ENCODE measurements at places on chromosomes 5 and 9.

DNA sequence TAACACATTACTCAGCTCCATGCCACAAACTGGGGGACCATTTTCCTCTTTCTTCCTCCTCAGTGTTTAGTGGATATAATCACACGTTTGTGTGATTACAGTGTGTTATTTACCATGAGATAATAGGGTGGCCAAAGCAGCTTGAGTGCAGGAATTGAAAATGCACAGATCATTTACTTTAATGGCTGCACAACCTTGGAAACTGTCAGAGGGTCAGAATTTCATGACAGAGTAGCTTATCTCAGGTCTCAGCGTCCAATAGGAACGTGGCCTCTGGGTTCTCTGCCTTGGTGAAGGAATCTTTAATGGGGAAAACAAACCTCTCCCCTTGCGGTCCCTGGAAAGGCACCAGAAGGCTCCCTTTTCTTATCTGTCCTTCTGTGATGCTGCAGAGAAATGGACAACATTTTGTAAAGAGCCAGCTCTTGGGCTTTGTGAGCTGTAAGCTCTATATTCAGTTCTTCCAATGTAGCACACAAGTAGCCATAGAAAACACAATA is 87.4 kb upstream of the CD180 start:
- DNase-seq: no peak

DNA sequence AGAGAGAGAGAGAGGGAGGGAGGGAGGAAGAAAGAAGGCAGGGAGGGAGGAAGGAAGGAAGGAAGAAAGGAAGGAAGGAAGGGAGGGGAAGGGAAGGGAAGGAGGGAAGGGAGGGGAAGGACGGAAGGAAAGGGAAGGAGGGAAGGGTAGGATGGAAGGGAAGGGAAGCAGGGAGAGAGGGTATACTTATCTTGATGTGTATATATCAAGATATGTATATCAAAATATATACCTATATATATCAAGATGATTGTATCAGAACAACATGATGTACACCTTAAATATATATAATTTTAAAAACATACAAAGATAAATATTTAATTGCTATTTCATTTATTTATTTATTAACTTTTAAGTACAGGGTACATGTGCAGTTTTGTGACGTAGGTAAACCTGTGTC is 96.8 kb upstream of the ADAMTS16 start:
- DNase-seq: no peak

DNA sequence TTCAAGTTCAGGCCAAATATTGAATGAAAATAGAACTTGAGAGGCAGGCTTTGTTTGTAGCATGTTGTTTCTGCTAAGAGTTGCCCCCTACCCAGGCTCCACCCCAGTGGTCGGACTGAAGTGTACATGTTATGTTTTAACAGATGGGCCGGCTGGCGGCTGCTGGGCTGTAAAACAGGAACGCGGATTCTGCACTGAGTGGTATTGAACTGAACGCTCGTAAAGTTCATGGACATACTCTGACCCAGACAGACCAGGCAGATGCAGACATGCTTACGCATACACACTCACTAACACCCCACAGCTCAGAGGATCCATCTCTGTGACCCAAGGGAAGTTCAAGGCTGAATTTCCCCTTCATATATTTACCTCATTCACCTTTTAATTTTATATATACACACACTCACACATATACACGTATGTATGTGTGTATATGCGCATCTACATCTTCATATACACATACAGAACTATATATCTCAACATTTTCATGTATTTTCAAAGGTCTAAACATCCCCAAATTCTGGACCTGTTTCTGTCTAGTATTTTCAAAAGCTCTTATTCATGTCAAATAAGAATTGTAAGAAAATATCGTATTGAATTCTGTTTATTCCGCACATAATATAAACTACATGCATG is 1.4 kb downstream of the MARCHF3 start:
- peak; percentile 7 for DNase-seq

- DNase-seq: no peak
These were observed 339.7 kb downstream of the TMEM232 start for GRCh38 chr5:110386782-110387181.

DNA sequence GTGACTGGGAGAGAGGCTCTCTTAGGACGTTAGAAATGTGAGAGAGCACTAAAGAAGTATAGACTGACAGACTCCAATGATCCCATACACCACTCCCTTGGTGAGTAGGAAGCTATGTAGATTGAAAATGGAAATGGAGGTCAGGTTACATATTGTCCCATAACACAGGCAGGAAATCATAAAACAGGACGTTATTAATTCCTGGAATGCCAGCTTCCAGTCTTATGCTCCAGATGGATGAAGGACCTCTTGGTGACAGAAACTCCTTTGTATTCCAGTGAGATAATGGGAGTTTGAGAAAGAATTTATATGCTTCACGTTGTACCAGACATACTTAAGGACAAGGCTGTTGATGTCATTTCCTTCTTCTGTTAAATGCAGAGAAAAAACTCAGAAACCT is 338.2 kb upstream of the ITGA1 start:
- no peak for DNase-seq

GRCh38 chr9:127118597-127119319 is 3.7 kb downstream of the ANGPTL2 start:
- no peak for DNase-seq

DNA sequence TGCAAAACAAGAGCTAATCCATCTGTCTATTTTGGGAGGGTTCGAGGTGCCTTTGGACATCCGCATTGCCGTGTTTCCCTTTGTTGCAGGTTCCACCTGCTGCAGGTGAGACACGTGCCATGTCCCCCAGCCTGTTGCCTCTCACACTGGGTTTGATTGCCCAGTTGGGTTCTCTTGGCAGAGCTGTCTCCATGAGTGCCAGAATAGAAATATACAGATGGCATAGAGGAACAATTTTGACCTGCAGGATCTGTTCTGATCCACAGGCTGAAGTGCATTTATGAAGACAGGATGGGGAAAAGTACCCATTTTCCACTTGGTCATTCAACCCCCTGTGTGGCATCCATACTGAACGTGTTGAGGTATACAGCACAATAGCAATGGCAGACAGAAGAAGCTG is 178.1 kb downstream of the SGCD start:
- DNase-seq: no peak

DNA sequence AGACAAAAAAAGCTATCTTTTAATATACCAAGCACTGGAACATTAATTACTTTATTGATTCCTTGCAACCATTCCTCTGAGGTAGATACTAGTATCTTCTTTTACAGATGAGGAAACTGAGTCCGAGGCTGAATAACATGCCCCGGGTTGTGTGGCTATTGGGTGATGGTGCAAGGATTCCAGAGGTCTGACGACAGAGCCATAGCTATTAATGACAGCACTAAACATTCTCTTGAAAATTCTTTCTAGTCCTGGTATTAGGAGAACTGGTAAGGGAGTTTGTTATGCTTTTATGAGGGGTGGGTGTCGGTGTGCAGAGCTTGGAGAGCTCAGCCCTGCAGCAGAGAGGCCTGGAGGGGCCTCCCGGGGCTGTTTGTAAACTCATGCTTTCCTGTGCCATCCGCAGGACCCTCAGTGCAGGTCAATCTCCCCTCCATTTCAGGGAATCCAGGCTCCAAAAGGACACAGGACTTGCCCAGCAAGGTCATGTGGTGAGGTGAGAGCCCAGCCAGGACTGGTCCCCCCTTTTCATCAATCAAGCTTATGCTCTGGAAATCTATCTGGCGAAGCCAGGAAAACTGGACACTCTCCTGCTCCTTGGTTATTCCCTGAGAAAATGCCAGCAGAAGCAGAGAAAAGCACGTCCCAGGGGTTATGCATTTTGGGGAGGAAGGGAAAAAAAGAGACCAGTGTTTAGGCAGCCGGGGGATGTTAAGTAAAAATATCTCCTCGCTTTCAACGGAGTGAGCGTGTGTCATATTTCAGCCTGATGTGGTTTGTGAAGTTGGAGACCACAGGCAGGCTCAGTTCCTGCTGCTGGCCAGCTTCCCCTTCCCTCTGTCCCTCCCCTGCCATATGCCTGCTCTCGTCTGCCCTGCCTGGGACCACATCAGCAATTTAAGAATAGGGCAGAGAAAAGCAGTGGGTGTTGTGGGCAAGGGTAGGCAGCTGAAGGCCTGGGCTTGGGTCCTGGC is 3.7 kb downstream of the GSN start:
- no peak for DNase-seq

DNA sequence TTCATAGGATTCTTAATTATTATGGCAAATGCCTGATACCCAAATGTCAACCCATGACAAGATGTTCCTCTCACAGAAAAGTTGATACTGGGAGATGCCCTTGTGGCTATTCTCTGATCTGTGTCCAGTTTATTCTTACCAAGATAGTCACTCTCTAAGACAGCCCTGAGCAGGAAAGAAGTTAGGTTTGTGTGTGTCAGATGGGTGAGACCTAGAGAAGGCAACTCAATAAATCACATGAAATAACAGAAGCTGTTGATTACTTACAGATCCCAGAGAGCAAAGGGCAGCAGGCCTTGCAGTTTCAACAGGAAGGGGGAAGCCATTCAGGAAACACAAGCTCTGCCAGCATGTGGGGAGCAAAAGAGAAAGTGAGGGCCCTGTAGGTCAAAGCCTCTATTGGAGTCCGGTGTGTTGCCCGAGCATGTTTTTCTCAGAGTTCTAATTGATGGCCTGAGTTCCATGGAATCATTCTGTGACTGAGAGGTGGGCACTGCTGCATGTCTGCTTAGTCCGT is 1193.7 kb upstream of the CDH18 start:
- DNase-seq: no peak

DNA sequence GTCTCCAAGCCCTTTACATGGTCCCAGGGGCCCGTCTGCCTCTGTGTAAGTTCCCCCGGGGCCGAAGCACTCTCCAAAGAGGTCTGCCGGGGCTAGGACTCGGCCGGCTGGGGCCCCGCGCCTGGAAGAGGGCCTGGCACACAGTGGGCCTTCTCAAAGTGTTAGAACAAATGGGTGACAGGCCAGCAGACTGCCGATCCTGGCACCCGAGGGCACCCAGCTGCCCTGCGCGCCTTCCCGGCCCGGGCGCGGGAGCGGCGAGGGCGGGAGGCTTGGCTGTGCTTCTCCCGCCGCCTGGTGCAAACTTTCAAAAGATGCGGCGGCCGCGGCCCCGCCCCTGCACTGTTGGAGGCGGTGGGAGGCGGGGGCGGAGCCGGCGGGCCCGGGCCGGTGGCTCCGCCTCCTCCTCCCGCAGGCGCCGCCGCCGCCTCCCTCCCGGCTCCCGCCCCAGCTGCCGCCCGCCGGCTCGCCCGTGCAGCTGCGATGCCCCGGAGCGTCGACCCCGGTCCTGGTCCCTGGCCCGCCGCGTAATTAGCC is at the start of gene NEURL1B:
NEURL1B (plus strand) TSS at position 442 of the 537 bp plus-strand sequence. CDS start 144 bp downstream, outside the sequence.
- DNase-seq: peak; percentile 75

DNA sequence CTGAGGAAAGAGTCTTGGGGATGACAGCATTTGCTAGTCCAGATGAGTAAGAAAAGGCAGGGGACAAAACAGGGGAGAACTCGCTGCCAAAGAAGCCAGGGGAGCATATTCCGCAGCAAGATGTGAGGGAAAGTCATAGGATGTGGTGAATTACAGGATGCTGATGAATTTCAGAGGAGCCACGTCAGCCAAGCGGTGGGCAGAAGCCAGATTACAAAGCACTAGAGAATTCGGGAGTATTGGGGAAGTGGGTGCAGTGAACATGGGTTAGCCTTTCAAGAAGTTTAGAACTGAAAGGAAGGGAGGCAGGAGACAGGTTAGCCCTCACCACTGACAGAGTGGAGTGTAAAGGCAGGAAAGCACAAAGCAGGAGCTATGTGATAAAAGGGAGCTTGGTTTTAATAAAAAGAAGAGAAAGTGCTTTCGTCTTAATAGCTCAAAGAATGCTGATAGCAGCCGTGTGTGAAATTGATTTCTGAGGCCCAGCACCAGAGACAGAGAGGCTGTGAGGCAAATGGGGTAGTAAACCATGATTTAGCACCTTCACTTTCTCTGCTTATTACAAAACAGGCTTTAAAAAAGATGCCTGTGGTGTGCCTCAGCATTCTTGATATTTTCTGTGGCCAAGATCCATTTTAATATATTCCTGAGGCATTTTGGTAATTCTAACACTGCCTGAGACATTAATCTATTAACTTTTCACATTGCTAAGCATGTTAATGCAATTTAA is 16.9 kb downstream of the ADAMTSL1 start:
- no peak for DNase-seq

DNA sequence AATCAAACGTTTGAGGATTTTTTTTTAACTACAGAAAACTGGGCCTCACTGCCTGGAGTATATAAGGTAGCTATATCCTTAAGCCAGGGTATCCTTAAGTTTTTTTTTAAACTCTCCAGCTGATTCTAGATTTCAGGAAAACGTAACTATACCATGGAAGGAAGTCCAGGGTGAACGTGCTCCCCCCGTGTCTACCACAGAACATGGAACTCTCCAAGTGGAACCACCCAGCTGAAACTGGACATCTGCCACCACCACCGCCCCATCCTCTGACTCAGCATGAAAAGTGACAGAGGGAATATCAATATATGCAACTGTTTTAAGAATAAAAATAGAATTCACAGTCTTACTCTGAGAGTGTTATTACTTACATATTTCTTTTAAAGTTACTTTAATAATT is 61.3 kb downstream of the DROSHA start:
- no peak for DNase-seq

- peak; percentile 76 for DNase-seq
These were observed 4.9 kb upstream of the TRAF1 start for GRCh38 chr9:120931231-120932085.

GRCh38 chr9:7341571-7341970 is 458.0 kb downstream of the DMAC1 start:
- no peak for DNase-seq

- no peak for DNase-seq
These were observed 258.0 kb downstream of the TLE4 start for GRCh38 chr9:79829566-79830302.

- DNase-seq: no peak
These were observed 1.2 kb downstream of the ZCCHC9 start for GRCh38 chr5:81302596-81302995.

- DNase-seq: no peak
These were observed 62.9 kb upstream of the BARX1 start for GRCh38 chr9:94017939-94018531.

- DNase-seq: no peak
These were observed 382.7 kb downstream of the ENC1 start for GRCh38 chr5:74257645-74258313.

DNA sequence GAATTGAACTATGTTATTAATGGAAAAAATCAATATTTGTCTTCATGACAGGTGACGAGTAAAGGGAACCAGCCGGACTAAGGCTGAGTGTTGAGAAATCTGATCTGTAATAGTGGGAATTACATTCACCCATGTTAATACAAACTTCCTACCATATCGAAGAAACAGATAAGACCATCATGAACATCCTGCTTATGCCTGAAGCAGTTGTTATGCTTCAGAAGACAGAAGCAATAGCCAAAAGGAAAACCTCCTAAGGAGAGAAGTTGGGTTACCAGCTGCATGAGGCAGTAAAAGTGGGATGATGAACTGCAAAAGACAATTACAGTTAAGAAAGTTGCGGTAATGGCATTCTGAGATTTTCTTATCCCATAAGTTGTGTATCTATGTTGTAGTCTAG is 281.5 kb downstream of the GABRB2 start:
- DNase-seq: no peak

GRCh38 chr5:64680289-64680688 is 10.0 kb upstream of the SHISAL2B start:
- DNase-seq: peak; percentile 10

GRCh38 chr9:114240216-114240615 is 82.7 kb upstream of the ORM1 start:
- DNase-seq: no peak
